ENCODE measurements at places on chromosomes 6 and 20.

DNA sequence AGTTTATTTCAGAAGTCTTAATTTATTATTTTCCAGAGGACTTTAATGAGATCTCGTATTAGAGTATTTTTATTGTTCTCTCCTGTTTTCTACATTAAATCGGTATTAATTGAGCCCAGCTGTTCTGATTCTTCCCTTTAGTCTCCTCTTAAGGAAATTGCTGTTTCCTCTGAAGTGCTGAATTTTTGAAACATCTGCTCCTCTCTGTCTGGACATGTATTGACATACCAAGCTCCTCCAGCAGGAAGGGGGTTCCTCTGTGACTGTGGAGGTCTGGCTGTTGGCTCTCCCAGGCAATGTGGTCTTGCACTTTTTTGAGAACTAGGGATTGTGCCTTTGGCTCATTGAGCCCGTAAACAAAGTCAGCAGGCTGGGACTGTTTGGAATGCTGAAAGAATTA lies 74.9 kb downstream of the MAP3K4 start:
- DNase-seq = no peak

GRCh38 chr6:118768904-118769325 lies 117.5 kb upstream of the CEP85L start:
- no peak for DNase-seq

- peak; percentile 16 for DNase-seq
Observed at GRCh38 chr6:152380351-152380767, 256.8 kb downstream of the SYNE1 start.

DNA sequence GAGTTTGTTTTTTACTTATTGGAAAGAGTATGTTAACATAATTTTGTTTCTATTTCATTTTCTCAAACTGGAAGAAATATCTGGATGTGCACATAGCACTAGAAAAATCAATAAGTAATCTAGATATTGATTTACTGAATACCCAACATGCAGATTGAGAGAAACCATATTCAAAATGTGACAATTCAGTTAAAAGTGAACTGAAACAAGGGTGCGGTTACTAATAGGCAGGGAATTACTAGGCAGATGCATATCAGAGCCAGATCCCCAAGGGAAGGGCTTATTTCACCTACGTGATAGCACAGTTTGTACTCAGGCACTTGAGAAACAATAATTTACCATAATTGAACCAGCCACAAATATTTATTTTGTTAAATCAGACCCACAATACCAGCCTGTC lies 493.1 kb upstream of the FLRT3 start:
- no peak for DNase-seq
